SIG-M5 (cell line): ENCODE measurements at places on chromosomes 7 and 10.

GRCh38 chr10:61389887-61390286, 63.3 kb downstream of the TMEM26 start:
- DNase-seq = no peak

- DNase-seq = no peak
These were observed 1.1 kb upstream of the TNS3 start for GRCh38 chr7:47582764-47583738.

GRCh38 chr7:24402655-24403054, 118.7 kb downstream of the NPY start:
- DNase-seq = no peak

DNA sequence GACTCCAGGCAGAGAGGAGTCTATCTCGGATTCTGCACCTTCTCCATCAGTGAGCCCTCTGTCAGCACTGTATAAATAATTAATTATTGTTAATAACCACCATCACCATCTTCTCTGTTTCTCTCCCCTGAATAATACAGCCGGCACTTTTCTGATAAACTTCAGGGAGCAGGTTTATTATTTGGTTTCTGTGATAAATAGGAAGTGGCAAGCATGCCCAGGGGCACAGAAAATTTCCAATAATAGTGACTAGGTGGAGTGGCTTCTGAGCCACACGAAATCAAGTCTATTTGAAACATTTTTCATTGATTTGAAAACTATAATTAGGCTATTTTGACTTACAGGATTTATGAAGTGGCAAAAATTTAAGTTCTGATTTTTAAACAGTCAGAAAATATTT, 186.8 kb upstream of the TMEM229A start:
- DNase-seq = no peak

GRCh38 chr7:7582596-7582995, 15.9 kb downstream of the MIOS start:
- DNase-seq = no peak

DNA sequence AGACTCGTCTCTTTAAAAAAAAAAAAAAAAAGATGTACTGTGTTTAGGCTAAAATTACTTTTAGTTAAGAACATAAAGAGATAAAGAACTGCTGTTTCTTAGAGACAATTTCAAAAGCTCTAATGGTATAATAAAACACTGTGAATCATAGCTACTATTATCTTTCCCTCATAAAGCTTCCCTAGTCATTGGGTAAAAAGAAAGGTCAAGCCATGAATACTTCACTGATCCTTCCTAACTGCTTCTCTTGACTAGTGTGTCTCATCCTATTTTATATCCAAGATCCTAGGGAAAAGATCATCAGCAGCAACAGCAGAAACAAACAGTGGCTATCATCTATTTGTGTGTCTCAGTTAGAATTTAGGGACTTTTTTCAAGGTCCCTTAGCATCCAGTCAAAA, 10.5 kb downstream of the YME1L1 start:
- no peak for DNase-seq

GRCh38 chr7:129903935-129904334, 48.8 kb downstream of the UBE2H start:
- DNase-seq = no peak

DNA sequence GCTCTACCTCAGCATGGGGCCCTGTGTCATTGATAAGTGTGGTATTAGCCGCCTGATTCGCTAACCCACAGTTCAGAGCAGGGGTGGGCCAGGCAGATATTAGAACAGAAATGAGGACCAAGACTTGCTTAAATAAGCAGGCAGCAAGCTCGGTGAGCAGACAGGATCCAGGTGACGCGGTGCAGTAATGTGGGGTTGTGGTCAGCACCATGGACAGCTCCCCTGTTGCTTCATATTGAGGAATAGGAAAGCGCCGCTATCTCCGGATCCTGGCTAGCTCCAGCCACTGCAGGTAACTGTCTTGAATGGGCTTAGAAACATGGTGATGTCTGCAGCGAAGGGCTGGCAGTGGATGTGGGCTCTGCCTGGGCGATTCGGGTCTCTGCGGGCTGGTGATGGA, 51.3 kb upstream of the GPR26 start:
- no peak for DNase-seq

DNA sequence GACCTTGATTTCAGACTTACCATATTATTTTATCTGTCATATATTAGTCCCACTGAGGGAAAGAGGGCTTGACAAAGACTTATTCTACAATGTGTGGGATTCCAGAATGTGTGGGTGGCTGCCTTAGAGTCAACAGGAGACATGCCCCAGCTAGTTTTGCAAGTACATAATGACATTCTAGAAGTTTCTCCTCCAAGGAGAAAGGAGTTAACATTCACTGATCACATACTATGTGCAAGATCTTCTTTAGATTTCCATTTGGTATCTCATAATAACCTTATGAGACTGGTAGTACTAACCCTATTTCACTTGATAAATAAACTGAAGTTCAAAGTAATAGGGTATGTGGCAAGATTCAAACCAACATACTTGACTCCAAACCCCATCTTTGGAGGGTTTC, 25.2 kb downstream of the IRF5 start:
- no peak for DNase-seq

GRCh38 chr10:47383261-47384147, 589 bp downstream of the ZNF488 start:
- no peak for DNase-seq

DNA sequence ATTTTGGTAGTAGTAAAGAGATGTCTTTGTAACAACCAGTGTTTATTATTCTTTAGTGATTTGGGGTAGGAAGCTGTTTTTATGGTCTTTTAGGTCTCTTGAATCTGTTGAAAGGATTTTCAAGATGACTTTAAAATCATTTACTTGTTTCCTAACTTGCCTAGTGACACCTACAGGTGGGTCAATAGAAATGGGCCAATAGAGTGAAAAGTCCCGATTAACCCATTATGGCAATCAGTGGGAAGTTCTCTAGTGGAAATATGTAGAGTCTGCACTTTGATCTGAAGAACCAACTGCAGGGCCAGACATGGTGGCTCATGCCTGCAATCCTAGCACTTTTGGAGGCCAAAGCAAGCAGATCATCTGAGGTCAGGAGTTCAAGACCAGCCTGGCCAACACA, 374.7 kb upstream of the BMPER start:
- no peak for DNase-seq

- DNase-seq = no peak
These were observed 14.4 kb upstream of the SH2B2 start for GRCh38 chr7:102272075-102272916.

DNA sequence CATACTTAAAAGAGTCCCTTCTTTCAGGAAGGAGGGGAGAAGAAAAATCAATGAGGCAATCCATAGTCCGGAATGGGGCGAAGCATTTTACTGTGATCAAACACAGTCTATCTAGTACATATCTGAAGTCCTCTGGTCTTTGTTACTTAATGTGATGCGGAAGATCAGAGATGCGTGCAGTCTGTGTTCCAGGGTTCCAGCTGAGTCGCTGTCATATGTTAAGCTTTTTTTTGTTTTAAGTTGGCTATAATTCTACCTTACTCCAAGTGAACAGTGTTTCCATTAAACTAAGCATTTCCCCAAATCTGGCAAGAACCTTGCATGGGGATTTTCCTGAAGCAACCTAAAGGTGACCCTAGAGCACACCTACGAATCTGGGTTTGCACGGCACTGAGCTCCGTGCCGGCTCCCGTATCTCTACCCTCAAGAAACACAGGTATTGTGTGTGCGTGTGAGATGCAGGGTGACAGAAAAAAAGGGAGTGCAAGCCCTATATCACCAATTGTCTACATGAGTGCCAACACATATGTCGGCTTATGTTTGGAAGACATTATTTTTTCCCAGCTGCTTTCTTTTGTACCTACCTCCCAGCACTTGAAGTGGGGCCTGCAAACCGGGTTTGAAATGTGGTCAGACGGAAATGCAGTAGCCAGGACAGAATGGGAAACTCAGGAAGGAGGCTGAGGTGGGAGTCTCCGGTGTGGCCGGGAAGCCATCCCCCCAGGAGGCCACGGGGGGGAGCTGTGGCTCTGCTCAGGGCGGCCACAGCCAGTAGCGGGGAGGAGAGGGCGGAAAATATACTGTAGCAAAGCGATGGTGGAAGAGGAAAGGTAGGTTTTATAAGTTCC, 435.8 kb upstream of the MGMT start:
- DNase-seq = no peak

DNA sequence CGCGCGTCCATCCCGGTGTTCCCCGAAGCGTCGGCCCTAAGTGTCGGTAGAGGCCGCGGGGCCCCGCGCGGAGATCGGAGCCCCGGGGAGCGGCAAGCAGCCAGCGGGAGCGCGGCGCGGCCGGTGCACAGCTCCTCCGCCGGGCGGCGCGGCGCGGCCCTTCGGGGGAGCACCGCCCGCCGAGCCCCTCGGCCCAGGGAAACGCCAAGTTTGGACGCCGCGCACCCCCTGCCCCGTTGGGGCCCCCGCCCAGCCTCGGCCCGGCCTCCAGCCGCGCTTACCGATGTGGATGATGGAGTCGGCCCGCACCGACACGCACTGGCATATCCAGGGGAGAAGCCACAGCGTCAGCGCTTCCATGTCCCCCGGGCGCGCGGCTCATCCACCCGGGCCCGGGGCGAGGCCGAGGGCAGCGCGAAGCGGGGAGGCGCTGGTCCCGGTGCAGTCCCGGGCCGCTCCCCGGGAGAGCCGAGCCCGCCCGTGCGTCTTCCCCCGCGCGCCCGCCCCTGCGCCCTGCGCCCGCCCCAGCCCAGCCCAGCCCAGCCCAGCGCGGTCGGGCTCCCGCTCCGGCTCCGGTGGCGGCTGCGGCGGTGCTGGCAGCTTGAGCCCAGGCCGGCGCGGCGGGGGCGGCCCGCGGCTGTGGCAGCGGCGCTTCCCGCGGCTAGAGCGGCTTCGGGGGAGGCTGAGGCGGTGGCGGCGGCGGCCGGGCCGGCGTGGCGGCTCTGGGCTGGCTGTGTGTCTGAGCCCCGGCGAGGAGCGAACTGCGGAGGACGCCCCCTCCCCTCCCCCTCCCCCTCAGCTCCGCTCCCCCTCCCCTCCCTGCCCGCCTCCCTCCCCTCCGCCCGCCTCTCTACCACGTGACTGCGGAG, at the start of gene GRID1:
TSS of gene GRID1 (minus strand) at position 763 of the 869 bp plus-strand sequence.
- no peak for DNase-seq

GRCh38 chr7:15288741-15289140, 273.1 kb downstream of the AGMO start:
- no peak for DNase-seq

- DNase-seq = no peak
These were observed 49.4 kb upstream of the EGFR start for GRCh38 chr7:54969208-54969967.

DNA sequence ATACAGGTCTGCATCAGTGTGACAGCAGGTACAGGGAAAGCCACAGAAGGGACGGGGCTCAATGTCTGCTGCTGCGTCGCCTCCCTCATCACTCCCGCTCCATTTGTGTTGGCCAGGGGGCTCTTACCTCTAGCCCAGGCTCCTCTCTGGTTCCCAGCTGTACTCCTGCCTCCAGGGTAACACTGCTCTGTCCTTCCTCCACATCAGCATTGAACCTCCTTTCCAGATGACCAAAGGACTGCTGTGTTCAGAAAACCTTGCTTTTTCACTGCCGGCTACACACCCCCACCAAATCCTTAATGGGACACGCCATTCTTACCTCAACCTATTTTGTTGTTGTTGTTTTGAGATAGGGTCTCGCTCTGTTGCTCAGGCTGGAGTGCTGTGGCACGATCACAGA, 2.1 kb upstream of the TMEM236 start:
- no peak for DNase-seq

- DNase-seq = no peak
These were observed 137.2 kb upstream of the IGFBP3 start for GRCh38 chr7:46058086-46058823.

- DNase-seq = no peak
These were observed 47.1 kb downstream of the DIP2C start for GRCh38 chr10:642186-642890.

- DNase-seq = no peak
These were observed 135.7 kb downstream of the SDK1 start for GRCh38 chr7:3436746-3437145.

DNA sequence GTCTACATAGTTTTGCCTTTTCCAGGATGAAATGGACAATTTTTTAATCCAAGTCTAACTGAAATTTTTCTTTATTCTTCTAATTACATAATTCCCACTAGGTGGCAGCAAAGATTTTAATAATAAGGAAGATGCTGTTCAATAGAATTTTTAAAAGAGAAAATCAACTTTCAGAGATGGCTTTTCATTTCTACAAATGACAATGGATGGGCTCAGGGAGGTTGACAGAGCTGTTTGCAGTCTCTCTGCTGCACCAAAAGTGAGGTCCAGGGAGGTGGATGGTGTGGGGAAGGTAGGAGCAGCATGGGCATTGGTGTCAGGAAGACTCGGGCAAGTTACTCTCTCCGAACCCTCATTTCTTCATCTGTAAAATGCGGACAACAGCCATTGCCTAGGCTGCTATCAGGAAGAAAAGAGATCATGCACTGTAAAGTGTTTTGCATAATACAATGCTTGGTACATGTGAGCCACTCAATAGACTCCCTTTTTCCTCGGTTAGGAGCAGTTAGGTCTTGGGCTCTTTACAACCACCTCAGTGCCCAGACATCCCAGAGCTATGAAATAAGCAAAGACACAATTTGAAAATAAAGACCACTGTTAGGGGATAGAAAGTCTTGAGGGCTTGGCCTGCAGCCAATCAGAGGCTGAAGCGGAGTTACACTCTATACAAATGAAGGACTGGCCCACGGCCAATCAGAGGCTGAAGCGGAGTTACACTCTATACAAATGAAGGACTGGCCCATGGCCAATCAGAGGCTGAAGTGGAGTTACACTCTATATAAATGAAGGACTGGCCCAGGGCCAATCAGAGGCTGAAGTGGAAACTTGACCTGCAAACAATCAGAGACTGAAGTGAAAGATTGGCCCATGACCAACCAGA, 107.1 kb downstream of the ABLIM1 start:
- DNase-seq = no peak

- DNase-seq = no peak
These were observed 48.2 kb downstream of the ARHGAP22 start for GRCh38 chr10:48556713-48557112.

DNA sequence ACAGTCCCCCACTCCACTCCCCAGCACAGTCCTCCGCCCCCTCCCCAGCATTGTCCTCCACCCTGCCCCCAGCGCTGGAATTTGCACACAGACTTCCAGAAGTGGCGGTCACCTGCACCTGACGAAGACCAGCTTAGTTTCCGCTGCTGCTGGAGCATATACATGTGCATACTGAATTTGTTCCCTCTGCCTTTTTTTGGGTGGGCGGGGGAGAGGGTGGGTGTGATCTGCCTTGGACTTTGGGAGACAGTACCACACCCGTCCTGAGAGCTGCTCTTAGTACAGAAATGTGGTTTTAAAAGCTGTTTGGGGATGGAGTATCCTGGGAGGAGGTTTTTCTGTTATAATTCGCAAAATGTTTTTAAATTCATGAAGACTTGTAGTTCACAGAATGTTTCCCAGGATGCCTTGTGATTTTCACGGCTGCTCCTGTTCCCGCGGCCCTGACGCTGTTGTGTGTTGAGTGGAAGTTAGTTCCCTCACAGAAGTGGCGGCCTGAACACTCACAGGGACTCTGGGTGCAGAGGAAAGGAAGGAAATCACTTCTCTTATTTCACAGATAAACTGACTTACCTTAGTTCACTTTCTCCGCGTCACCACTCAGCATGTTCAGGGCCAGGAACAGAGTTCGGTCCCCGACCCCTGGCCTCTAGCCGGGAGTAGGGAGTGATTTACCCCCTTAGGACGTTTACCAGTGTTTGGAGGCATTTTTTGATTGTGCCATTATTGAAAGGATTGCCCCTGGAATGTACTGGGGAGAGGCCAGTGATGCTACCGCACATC, 18.6 kb downstream of the PFKP start:
- no peak for DNase-seq
